Activated B cell treated with CpG ODN at 0.5 μM for 24 hours (primary cell): ENCODE measurements at places on chromosomes 13 and 19. TPM values are rescaled to one million over a fixed set of nuclear protein-coding genes. Genes with fewer than 3 reads are reported as not detected.

- H3K27me3 ChIP-seq = no peaks in the 10 kb centered on the region
- H3K4me1 ChIP-seq = peaks cover 46% of the 10 kb centered on the region
- peaks cover 3% of the 10 kb centered on the region for H3K36me3 ChIP-seq
- peak within 1 kb of the TSS; percentile 95 for H3K4me3 ChIP-seq
- peak within 1 kb of the TSS; percentile 96 for H3K27ac ChIP-seq
Measured at GRCh38 chr19:662962-663681, at the start of gene RNF126. Gene RNF126 (minus strand): TSS chr19:663214. CDS start chr19:663121, 93 bp downstream.

The GFY gene
- not detected in 2 replicates for total RNA-seq

The LILRB3 gene
- 0.37 and 1.1 TPM in 2 replicates for total RNA-seq

- H3K36me3 ChIP-seq = peaks cover 22% of the 10 kb centered on the region
- no peaks in the 10 kb centered on the region for H3K27me3 ChIP-seq
- no peak overlapping the region for H3K27ac ChIP-seq
Measured at GRCh38 chr19:5156231-5156986, 184.2 kb downstream of the PTPRS start.
